ENCODE measurements at places on chromosomes 7 and 10.

- peak; percentile 58 for DNase-seq
Measured at GRCh38 chr10:3776796-3777571, 8.0 kb downstream of the KLF6 start.

- DNase-seq: no peak
Measured at GRCh38 chr10:27744802-27745731, 552 bp downstream of the MKX start.

DNA sequence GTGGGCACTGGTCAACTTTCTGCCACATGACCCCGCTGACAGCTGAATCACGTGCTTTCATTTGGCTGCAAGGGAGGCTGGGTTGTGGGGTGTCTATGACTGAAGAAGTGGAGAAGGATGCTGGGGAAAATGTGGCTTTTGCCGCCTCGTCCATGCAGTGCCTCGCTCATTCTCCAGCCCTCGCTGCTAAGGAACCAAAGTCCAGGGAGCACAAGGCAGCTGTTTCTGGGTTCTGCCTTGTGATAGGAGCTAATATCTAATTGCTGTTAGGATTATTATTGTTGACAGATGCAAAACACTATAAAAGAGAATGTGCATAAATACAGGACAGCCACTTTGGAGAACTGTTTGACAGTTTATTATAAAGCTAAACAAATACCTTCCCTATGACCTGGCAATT, 4.9 kb upstream of the CAMK2B start:
- DNase-seq: no peak

DNA sequence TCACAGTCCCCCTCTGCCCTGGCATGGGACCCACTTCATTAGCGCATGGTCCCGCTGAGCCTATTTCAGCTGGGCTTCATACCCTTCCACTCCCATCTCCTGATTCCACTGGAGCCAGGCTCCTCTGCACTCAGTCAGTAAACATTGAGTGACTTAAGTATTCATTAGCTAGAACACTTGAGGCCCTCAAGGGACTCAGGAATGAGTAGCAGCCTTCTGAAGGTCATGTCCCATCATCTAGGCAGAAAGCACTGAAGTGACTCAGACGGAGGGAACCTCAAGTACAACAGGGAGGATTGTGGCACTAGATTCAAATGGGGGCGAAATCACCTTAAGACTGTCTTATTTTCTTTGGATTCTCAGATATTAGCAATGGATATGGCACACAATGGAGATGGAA, 186.6 kb upstream of the INHBA start:
- DNase-seq: no peak

DNA sequence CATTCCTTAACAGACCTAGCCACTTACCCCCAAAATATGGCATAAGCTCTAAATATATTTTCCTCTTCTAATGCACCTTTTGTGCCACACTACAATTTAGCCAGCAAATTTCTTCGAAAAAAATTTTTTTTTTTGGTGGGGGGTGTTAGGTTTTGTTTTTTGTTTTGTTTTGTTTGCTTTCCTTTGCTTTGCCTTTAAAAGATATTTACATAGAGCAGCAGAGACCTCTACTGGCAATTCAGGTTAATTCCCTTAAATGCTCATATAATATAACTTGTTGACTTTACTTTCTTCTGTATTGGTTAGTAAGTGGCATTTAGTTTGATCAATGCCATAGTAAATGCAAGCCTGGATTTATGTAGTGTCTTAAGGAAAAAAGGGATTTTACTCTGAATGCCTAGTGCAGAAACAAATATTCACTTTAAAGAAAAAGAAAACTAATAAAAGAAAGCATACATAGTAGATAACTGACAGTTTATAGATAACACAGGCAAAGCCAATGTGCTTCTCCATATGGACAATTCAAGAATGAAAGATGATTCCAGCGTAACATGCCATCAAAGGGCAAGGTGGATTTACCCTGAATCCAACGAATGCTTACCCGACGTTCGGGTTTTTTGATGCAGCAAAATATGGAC, 1250.6 kb downstream of the GATA3 start:
- no peak for DNase-seq

GRCh38 chr7:123995617-123996326, 37.1 kb downstream of the TMEM229A start:
- no peak for DNase-seq

DNA sequence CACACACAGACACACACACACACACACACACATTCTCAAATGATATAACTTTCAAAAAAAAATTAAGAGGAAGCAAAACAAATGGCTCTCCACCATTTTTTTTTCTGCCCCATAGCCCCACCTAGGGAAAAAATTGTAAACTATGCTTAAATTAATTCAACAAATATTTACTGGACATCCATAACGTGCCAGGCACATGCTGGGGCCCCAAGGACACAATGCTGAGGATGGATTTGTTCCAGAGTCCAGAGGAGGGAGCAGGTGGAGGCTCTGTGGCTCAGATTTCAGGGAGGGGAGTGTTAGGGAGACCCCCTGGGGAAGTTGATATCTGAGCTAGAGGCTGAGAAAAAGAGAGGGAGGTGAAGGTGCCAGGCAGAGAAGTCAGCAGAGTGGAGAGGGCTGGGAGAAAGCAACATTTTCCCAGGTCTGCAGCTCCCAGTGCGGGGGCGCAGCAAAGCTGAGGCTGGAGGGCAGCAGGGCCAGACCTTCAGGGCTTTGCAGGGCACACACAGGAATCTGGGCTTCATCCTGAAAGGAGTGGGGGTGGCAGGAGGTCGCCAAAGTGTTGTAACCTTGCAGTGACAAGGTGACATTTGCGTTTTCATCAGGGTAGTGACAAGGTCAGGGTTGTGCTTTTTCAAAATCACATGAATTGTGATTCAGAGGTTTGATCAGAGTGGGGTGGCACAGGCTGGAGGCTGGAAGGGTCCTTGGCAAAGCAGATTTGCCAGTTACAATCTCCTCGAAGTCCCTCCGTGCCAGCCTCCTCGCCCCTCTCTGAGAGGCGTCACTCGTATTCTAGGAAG, 261.6 kb downstream of the WDR11 start:
- no peak for DNase-seq

DNA sequence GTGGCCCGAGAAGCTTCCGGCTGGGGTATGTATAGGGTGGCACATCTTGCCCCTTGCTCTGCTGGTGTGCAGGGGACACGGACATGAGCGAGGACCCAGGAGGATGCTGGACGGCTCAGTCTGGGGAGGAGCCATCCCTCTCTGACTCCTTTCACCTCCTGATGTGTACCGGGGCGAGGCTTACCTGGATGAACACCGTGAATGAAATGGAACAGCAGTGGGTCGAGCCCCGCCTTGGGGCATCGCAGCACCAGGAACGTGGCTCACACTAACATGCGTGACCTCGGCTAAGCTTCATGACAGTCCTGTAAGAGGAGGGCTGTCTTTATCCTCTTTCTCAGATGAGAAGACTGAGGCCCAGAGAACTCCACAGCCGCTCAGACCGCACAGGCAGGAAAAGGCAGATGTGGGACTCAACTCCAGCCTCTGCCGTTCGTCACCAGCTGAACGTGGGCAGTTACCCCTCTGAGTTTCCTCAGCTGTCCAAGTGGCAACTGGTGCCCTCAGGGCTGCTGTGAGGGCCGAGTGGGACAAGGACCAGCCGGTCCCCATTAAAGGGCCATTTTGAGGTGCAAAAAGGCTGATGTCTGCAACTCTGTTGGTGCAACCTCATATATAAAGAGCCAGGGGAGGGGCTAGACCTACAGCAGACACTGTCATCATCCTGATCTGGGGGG, 54.5 kb downstream of the INSIG1 start:
- DNase-seq: no peak

DNA sequence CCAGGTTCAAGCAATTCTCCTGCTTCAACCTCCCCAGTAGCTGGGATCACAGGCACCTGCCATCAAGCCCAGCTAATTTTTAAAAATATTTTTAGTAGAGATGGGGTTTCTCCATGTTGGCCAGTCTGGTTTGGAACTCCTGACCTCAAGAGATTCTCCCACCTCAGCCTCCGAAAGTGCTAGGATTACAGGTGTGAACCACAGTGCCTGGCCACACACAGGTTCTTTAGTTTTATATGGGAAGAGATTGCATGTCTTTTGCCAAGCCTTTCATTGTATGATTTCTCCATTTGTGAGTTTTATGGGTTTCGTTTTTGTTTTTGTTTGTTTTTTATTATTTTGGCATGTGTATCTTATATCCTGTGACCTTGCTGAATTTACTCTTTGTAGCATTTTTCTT, 40.9 kb downstream of the C1GALT1 start:
- no peak for DNase-seq

- DNase-seq: no peak
Measured at GRCh38 chr7:130868139-130868538, 134.1 kb upstream of the KLF14 start.

DNA sequence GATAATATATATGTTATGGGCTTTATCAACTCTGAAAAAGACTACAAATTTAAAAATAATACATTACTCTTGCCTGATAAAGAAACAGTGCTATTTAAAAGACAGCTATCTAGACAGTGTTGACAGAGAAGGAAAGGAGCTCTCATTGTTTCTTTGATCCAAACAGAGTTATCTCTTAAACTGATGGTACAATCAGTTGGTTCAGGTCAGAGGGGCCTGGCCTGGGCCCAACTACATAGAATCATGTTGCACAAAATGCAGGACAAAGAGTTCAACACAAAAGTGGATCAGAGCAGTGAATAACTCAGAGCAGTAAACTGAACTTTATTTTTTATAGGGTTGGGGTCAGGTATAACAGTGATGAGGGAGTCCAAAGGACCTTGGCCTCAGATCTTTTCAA, 33.8 kb upstream of the SEMA3D start:
- no peak for DNase-seq

DNA sequence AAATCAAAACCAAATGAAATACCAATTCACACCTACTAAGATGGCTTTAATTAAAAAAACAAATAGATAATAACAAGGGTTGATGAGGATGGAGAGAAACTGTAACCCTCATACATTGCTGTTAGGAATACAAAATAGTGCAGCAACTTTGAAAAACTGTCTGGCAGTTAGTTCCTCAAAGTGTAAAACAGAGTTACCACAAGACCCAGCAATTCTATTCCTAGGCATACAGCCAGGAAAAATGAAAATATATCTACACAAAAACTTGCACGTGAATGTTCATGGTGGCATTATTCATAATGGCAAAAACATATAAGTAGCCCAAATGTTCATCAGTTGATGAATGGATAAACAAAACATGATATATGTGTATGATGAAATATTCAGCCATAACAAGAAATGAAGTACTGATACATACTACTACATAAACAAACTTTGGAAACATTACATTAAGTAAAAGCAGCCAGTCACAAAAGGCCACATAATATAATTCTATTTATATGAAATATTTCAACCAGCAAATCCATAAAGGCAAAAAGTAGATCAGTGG, 83.5 kb downstream of the BRAF start:
- DNase-seq: no peak

- DNase-seq: no peak
Measured at GRCh38 chr7:46881507-46882127, 700.3 kb downstream of the TNS3 start.

GRCh38 chr7:118080947-118081346, 103.0 kb upstream of the LSM8 start:
- DNase-seq: no peak

DNA sequence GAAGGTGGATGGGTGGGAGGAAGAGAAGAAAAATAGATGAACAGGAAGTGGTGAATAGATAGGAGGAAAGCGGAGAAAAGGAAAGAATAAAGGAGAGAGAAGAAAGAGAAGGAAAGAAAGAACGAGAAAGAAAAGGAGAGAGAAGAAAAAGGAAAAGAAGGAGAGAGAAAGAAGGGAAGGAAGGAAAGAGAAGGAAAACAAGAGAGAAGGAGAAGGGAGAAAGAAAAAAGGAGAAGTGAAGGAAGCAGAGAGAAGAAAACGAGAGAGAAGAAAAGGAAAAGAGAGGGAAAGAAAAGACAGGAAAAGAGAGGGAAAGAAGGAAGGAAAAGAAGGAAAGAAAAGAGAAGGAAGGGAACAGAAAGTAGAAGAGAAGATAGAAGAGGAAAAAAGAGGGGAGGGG, 211.8 kb downstream of the DIP2C start:
- DNase-seq: no peak

DNA sequence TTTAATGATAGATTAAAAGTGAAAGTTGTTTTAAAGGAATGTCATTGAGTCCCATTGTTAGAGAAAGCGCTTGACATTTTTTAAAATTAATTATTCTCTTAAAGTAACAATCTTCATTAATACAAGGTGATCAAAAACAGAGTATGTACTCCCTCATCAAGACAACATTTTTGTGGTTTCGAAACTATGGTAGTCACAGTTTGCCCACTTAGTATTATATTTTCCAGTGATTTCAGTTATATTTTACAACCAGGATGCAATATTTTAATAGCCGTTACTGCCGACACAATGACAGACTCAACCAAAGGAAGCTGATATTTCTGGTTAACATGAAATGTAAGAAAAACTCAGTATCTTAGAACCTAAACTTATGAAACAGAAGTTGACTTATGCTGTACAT, 31.3 kb downstream of the MKX start:
- DNase-seq: no peak

GRCh38 chr10:58477902-58478301, 34.8 kb upstream of the BICC1 start:
- DNase-seq: no peak

DNA sequence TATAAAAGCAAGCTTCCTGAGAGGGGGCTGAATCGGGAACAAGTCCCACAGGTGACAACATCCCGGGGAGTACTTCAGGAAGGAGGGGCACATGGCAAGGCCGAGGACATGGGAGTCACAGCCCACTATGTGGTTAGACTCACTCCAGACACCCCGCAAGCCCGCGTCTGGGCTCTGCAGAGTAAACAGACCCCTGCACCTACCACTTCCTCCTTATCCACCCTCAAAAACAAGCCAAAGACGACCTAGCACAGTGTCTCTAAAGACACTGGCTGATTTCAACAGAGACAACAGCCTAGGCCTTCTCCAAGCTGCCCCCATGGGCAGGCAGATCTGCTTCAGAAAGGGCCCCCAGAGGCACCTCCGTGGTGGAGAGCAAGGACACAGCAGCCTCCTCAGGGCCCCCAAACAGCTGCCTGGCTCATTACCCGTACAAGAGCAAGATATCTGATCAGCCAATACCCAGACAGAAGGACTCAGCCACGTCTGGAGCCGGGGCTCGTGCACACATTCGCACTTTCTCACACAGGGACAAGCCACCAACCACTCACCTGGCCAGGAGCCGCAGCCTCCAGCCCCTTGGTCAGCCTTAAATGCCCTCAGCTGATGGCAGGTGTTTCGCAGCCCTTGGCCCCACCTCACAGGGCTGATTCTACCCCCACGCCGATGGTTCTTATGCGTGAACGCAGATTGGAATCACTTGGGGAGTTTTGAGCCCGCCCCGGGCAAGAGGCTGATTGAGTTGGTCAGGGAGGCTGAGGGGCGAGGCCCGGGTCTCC, 10.7 kb upstream of the KPNA7 start:
- DNase-seq: no peak

GRCh38 chr10:63976538-63976937, 455.3 kb downstream of the REEP3 start:
- DNase-seq: no peak

- DNase-seq: no peak
Measured at GRCh38 chr10:127790066-127790624, 53.2 kb downstream of the FOXI2 start.

GRCh38 chr7:123864012-123864411, 19.0 kb downstream of the HYAL4 start:
- DNase-seq: no peak

All from glomerular endothelial cell (primary cell).